ENCODE measurements at places on chromosomes 4 and X.
A peak's percentile ranks its signal among the peaks of the same experiment; 100 is the strongest.

DNA sequence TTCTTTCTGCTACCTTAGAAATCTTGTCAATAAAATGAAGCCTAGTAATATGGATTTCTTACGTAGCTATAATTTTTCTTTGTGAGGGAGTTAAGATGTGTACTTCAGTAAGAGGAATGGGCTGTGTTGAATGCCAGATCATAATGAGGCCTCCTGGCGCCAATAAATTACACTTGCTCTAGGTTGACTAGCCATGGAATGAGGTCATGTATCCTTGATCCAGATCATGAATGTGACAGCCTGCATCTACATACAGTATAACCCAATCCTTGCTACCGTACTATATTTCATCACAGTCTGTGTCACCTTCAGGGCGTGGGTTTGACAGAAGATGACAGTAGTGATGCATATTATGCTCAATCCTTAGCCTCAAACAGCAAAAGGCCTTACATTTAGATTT is 36.2 kb downstream of the NHS start:
- DNase-seq, result no peak

GRCh38 chrX:103311399-103311780 is 600 bp upstream of the BEX2 start:
- DNase-seq, result no peak

DNA sequence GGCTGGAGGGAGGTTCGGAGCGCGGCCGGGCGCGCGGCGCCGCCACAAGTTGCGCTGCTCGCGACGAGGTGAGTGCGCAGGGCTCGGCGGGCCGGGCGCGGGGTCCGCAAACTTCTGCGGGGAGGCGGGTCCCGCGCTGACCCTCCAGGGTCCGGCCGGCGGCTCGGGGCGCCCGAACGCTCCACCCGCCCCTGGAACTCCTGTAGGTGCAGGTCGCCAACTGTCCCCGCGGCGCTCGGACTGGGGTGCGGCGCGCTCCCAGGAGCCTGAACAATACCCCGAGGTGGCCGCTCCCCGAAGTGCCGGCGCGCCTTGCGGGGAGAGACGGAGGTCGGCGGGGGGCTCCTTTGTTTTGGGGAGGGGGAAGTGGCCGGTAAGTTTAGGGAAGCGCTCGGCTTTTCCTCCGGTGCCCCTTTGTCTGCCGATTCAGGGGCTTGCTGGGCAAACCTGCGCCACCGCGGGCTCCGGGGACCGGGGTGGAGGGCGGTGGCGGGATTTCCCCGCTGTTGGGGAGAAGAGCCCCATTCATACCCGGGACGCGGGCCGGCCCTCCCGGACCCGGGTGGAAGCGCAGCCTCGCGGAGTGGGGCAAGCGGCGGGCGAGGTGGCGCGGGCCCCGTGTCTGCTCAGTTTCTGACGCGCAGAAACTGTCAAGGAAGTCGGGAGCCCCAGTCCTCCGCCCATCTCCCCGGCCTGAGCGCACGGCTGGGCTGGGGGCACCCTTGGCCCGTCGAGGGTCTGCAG is 694 bp downstream of the TBL1X start:
- peak; percentile 50 for DNase-seq

DNA sequence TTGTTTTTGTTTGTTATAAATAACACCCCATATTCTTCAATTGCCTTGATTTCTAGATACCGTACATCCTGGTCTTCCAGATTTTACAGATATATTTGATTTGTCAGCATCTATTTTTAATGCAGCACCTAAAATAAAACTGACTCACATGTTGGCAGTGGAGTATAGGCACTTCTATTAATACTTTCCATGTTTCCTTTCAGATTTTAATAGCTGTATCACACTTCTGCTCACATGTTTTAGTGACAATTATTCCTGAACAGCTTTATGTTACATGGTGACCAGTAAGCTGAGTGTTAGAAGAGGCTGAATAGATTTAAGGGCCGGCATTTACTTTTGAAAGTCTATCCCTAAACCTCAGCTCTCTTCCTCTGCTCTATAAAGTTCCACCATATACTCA is 46.1 kb downstream of the C4orf46 start:
- no peak for DNase-seq

GRCh38 chr4:143336781-143337599 is at the start of gene GAB1:
Gene GAB1, plus strand, starts transcription at chr4:143336876. Its CDS starts 313 bp downstream, at chr4:143337189.
- peak; percentile 89 for DNase-seq

DNA sequence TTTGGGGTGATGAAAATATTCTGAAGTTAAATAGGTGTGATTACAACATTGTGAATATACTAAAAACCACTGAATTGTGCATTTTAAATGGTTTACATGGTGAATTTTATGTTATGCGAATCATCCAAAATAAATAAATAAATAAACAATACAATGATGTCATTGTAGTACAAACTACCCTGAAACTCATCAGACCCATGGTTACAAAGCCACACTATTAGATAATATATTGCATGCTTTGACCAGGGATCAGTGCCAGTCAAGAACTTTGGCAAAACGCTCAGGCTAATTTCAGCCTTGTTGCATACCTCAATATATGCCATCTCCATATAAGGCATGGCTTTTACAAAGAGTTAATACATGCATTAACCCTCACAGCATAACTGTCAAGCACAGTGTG is 45.5 kb upstream of the XIAP start:
- no peak for DNase-seq

Data from erythroblast (primary cell).